ENCODE measurements at places on chromosomes 12 and 14.

DNA sequence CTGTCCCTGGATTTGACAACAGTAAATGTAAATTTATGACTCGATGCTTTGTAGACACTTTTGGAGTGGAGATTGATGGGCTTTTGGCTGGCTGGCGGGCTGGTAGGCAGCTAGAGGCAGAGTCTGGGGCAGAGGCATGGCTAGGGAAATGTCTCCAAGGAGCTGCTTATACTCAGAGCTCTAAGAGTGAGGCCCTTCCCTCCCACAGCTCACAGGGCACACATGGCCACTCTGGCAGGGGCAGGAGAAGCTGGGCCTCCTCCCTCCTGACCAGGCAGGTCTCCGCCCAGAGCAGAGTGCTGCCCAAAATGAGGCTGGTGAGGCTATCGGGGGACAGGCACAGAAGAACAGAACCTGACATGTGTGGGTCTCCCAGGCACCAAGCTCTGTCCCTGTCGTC lies 67.5 kb downstream of the GALNT16 start:
- no peak for DNase-seq

DNA sequence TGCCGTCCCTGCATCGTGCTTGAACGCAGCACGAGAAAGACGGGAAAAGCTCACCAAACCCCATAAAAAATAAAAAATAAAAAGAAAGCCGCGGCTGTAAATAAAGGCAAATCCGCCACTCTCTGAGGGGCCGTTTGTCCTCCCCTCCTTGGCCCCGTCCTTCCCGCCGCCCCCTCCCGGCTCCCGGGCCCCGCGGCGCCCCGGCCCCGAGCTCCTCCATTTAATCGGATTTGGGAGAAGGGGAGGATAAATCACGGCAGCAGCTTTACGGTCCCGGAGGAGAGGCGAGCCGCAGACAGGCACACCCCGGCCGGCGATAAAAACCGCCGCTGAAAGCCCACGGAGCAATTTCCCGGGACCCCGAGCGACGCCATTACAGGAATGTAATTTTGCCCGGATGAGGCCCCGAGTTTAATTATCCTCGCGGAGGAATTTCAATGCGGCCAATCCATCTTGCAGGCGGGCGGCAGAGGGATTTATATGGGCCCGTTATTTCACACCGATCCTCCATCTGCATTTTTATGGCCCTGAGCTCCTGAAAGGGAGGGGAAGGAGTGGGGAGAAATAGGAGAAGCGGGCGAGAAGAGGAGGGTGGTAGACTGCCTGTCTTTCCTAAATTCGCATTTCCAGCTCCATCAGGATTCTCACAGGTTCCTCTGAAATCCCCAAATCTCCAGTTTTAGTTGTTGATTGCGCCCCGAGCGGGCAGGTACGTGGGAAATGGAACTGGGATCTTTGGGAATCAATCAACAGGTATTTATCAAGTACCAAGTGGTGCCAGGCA lies 1.3 kb upstream of the ATP5MC2 start:
- no peak for DNase-seq

GRCh38 chr14:100837805-100838350 lies 12.0 kb downstream of the MEG3 start:
- DNase-seq: no peak

DNA sequence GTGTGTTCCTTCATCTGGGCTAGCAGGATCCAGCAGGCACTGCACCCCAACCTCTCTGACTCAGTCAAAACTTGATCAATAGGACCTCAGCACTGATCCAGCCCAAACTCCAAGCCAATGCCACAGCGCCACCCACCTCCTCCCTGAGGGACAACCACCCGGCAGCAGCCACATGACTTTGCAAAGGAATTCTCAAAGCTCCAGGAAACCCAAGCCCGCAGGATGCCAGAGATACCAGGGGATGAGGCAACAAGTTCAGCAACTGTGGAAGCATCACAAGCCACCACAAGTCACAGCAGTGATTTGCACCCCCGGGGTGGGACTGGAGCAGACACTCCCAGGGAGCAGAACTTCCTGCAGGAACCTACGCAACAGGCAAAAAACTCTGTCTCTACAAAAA lies 37.3 kb downstream of the ACTN1 start:
- DNase-seq: no peak

DNA sequence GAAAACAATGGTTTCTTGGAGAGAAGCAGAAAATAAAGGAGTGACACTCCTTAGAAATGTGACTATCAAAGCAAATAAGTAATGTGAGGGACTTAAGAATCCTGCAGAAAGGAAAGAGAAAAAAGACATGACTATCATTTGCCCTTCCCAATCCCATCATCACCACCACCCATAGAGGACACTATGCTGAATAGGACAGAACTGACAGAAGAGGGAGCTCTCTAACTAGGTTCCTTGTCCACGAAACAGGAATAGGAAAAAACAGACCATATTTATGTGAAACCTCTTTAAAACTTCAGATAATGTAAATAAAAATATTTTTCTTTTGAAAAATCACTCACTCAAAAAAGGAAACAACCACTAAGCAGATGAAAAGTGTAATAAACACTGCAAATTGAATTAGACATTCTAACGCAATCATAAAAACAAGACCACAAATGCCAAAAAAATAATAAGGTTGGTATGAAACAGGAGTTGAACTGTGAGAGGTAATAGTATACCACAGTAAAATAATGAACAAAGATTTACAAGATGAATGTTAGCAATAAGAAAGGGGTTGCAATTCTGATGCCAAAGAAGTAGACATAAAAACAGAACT lies 24.1 kb downstream of the KLRD1 start:
- DNase-seq: no peak

DNA sequence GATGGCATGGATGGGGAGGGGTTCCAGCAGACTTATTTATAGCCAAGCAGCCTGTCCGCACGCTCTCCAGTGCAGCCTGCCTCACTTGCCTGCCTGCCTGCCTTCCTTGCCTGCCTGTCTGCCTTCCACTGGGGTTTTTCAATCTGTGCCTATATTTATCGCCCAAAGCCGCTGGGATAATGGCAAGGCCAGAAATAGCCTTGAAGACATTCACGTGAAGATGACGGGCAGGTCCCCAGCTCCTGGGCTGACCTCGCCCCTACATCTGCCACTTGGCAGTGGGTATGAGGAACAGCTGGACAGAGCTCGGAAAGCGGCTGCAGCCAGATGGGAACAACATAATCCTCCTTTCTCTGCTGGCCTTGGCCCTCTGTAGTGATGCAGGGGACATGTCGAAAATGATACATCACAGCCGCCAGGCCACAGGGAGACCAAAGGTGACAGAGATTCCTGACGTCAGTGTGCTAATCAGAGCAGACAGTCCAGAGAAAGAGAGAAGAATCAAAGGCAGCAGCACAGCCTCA lies 53.3 kb downstream of the PITPNM2 start:
- DNase-seq: no peak

DNA sequence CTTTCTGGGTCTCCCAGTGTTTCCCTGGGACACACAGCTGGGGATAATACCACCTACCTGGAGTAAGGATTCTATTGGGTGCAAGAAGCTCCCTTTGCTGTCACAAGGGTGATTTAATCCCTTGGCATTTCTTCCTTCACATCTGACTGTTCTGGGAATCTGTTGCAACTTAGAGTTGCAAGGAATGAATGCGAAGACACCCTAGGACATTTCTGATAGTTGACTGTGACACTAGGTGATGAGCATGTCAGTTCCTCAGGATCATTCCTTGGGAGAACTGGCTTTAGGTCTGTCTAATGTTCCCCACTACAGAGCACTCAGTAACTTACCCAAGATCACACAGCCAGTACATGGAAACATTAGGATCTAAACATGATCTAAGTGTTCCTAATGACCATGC lies 593.6 kb downstream of the NRXN3 start:
- no peak for DNase-seq

DNA sequence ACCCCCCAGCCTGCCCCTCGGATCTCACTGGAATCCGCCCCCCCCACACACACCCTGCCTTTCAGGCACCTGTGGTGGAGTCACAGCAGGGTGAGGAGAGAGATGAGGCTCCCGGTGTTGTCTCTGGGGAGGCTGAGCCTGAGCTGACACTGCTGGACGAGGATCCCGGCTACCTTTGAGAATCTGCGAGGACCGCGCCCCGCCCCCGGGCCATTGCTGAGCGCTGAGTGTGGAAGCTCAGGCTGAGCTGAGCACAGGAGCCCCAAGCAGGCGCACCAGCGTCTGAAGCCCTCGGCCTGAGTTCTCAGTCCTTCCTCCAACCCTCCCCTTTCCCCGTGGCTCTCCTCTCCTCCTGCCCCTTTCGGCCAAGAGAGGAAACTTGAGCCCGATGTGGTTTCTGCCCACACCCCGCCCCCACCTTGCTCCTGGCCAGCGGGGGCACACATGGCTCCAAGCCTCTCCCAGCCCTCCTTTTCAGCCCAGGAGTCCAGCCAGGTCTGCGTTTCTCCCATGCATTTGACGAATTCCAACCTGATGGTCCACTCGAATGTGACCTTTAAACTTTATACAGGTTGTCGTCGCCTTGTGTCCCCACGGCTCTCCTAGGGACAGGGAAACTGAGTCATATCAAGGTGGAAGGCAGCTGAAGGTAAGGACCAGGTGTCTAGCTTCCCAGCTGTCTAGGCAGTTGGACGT lies at the start of gene NFE2:
NFE2 (minus strand) TSS at position 284 of the 696 bp plus-strand sequence. CDS start 5,767 bp downstream, outside the sequence.
- DNase-seq: no peak

DNA sequence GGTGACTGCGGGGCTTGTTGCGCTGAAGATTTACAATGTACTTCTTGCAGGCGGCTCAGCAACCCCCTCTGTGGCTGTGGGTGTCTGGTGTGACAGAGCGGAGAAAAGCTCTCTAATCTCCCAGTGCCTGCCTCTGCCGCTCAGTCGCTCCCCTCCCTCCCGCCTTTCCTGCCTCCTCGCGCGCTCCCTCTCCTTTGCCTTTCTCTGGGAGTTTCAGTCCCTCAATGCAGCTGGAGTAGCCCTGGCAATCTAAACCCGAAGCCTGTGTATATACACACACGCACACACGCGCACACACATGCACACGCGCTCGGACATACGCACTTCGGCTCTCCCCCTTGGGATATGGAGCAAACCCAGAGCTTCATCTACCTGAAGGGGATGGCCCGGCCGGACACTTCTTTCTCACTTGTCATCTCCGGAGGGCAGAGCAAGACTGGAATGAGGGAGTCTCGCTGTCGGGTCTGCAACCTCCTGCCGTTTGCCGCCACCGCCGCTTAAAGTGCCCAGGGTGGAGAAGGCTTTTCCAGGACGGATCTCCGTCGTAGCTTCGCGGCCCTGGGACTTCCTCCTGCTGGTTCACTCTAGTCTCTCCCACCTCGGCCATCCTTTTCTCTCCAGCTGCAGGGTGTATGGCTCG lies 599 bp upstream of the TRHDE start:
- DNase-seq: no peak

- no peak for DNase-seq
Measured at GRCh38 chr12:68483592-68484383, 126.9 kb upstream of the RAP1B start.

DNA sequence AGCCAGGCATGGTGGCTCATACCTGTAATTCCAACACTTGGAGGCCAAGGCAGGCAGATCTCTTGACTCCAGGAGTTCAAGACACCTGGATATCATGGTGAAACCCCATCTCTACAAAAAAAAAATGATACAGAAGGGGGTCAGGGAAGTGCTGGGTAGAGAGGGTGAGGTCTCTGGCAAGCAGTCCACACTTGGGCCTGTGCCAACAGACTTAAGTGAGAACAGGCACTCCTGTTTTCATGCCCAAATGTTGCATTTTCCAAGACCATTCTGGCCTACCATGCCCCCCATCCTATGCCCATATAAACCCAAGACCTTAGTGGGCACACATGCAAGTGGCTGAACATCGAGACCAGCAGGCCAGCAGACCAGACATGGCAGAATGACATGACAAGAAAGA lies 16.0 kb upstream of the CMAS start:
- DNase-seq: no peak

DNA sequence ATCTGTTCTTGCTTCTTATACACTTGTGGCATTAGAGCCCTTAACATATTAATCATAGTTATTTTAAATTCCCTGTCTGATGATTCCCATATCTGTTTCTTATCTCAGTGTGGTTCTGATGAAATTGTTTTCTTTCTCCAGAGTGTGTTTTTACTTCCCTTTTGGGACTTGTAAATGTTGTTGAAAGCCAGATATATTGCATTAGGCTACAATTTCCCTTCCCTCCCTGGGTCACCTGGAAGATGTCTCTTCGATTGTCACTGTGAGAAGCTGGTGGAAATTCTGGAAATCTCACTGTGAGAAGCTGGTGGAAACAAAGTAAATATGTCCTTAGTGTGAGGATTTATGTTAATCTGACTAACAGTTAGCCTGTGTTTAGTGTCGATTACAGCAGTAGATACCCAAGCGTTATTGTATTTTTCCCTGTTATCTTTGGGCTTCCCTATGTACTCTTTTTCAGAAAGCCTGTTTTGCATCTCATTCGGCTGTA lies 717.3 kb downstream of the TRHDE start:
- no peak for DNase-seq

GRCh38 chr14:37544407-37544806 lies 50.6 kb downstream of the FOXA1 start:
- DNase-seq: no peak

DNA sequence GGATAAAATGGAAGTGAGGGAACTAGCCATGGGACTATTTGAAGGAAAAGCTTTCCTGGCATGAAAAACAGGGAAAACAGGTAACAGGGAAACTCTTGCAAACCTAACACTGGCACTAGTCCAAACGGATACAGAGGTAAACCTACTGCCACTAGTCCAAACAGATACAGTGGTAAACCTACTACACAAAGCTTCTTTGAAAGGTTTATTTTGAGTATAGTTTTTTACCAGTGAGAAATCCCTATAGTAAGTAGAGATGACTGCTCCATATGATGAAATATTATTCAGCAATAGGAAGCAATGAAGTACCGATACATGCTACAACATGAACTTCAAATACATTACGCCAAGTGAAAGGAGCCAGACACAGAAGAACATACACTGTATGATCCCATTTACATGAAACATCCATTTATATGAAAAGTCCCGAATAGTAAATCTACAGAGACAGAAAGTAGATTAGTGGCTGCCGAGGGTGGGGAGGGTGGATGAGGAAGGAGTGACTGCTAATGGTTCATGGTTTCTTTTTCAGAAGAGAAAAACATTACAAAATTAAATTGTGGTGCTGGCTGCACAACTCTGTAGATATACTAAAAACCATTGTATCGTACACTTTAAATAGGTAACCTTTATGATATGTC lies 25.5 kb downstream of the SPTLC2 start:
- no peak for DNase-seq

DNA sequence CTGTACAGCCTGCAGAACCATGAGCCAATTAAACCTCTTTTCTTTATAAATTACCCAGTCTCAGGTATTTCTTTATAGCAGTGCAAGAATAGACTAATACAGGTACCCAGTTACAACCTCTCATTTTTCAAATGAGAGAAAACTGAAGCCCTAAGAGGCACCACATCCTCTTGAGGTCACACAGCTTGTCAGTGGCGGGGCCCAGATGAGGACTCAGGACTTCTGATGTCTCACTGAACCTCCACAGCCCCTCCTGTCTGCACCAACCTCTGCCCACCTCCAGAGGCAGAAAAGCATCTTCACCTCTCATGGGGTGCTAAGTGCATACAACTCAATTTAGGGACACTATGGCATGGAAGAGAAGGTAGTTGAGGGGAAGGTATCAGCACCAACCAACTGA lies 120.7 kb downstream of the CRACR2A start:
- DNase-seq: no peak

Data from stimulated activated CD4-positive, alpha-beta T cell treated with anti-CD3 and anti-CD28 coated beads, Interleukin-1b, Interleukin-23, amount 100 ng/mL, for 1 hour (primary cell).